ENCODE measurements at places on chromosomes 6 and 20. TPM values are rescaled to one million over a fixed set of nuclear protein-coding genes. Genes with fewer than 3 reads are reported as not detected.

The FAM209A gene
- total RNA-seq, result not detected

The KIF25 gene
- not detected for total RNA-seq

The GDAP1L1 gene
- 0.38 TPM for total RNA-seq

The IL17F gene
- total RNA-seq, result not detected

The CLPSL1 gene
- total RNA-seq, result not detected

The TRDN gene
- 394 TPM for total RNA-seq

The SIGLEC1 gene
- 9.5 TPM for total RNA-seq

The LHFPL5 gene
- total RNA-seq, result not detected

The NOX3 gene
- not detected for total RNA-seq

The CASS4 gene
- 0.41 TPM for total RNA-seq

The COQ3 gene
- 31.4 TPM for total RNA-seq

The TNFAIP3 gene
- 6.8 TPM for total RNA-seq

The CGA gene
- 0.49 TPM for total RNA-seq

The CYP21A2 gene
- 0.30 TPM for total RNA-seq

The MUCL3 gene
- total RNA-seq, result not detected

The RNF146 gene
- 41.0 TPM for total RNA-seq

The SNAI1 gene
- 0.73 TPM for total RNA-seq

The EPHA7 gene
- total RNA-seq, result 1.3 TPM

- DNase-seq, result no peak
These were observed 133.7 kb upstream of the IFNGR1 start for GRCh38 chr6:137352859-137353258.

DNA sequence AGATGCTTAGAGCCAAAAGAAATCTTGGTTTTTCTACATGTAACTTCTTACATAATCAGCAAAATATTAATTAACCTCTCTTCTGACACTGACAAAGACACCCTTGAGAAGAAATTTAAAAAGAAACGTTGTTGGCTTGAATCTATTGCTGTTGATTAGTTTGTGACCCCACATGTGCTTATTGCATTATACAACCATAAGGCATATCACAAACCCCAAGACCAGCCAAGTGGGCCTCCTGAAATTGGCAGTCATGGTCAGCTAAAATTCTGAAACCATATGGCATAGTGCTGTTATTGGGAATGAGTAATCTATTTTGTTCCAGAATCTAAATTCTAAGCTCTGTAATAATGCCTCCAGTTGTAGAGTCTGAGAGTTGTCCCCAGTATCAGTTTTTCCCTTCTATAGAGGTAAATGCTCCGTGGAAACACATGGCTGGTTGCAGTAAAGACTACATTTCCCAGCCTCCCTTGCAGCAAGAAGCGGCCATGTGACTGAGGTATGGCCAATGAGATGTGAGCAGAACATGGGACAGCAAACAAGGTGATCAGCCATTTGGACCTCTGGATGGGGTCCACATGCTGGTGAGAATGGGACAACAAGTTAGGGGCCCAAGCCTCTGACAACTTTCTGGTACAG lies 42.3 kb upstream of the PTPN1 start:
- no peak for DNase-seq

DNA sequence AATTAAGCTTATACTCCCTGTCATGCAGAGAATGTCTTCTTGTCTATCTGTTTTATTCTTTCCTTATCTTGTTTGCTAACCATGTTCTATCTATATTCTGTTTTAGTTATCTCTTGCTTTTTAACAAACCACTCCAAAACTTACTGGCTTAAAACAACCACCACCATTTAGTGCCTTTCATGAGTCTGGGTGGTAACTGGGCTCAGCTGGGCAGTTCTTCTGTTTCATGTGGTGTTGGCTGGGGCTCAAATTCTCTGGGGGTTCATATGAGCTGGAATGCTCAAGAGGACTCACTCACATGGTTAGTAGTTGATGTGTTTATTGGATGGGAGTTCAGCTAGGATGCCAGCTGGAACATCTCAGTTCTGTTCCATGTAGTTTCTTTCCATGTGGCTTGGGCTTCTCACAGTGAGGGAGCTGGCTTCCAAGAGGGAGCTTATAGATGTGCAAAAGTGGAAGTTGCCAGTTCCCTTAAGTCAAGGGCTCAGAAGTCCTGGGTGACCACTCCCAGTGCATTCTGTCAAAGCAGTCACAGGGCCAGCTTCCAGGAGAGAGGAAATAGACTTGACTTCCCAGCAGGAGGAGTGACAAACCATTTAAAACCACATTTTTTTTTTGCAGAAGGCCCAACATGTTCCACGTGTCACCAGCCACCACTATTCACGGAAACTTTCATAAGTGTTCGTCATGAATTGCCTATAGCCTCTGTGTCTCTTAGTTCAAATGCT lies 70.4 kb downstream of the PLCB4 start:
- no peak for DNase-seq

DNA sequence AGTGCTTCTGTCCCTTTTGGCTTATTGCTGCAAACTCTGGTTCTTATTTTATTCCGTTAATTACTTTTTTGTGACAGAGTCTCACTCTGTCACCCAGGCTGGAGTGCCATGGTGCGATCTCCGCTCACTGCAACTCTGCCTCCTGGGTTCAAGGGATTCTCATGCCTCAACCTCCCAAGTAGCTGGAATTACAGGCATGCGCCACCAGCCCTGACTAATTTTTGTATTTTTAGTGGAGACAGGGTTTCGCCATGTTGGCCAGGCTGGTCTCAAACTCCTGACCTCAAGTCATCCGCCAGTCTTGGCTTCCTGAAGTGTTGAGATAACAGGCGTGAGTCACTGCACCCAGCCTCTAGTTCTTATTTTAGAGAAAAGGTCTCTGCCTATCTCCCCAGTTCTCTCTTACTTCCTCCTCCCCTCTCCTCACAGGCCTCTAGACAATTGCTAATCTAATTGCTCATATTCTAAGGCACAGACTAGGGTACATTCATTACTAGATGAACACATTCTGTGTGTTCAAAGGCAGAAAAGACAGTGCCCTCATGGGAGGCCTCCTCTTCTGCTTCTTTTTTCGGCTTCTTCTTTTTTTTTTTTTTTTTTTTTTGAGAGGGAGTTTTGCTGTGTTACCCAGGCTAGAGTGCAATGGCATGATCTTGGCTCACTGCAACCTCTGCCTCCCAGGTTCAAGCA lies 27.0 kb downstream of the EDEM2 start:
- no peak for DNase-seq

GRCh38 chr6:139801571-139802321 lies 427.3 kb upstream of the CITED2 start:
- DNase-seq, result no peak

DNA sequence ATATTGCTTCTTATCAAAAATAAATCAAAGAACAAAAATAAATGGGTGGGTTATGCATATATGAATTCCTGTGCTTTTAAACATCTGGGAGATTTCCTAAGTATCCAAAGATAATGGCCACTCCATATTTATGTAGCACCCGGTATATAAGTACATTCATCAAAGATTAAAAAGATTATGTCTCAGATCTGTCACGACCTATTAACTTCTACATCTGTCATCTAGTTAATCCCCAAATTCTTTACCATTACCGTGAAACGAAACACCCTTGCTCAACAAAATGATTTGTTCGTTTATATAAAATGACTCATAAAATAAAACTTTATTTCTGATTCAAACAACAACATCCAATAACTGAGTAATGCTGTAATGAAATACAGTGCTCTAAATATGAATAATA lies 64.8 kb upstream of the FOXQ1 start:
- no peak for DNase-seq

DNA sequence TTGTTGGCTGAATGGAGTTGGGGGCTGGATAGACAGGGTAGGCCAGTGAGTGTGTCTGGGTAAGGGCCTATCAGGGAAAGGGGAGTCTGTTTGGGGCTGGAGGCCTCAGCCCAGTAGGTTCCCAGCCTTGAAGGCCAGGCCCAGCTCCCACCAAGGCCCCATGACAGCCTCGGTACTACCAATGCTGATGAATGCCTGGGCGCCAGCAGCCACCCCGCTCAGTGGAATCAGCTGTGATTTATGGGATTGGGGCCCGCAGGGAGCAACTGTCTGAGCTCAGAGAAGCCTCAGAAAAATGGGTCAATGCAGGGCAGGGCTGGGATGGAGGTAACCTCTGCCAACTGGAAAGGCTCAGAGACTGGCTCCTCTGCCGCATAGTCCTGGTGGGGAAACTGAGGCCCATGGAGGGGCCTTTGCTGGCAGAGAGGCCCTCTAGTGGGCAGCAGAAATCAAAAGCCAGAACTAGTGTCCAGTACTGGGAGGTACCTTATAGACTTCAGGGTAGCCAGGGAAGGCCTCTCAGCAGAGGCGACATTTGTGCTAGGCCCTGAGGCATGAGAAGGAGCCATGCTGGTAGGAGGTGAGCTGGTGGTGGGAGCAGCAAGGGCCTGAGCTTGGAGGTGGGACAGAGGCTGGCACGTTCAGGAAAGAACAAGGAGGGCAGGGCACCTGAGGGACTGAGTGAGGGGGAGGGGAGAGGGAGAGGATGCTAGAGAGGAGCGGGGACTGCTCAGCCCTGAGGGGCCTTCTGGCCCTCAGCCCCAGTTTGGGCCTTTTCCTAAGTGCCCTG lies 36.4 kb downstream of the DLGAP4 start:
- DNase-seq, result no peak

DNA sequence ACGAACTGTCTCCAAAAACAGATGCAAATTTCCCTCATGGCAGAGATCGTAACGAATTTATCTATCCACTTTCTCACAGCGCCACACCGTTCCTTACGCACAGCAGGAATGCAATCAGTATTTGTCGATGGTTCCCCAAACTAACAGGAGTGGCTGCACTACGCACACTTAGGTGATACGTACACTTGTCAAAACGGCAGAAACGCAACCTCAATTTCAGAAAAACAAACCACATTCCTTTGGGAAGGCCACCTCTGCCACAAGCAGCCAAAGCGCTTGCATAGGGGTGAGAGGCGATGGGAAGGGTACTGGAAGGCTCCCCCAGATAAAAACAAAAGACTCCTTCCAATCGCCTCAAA lies 638 bp downstream of the MDN1 start:
- DNase-seq, result no peak

DNA sequence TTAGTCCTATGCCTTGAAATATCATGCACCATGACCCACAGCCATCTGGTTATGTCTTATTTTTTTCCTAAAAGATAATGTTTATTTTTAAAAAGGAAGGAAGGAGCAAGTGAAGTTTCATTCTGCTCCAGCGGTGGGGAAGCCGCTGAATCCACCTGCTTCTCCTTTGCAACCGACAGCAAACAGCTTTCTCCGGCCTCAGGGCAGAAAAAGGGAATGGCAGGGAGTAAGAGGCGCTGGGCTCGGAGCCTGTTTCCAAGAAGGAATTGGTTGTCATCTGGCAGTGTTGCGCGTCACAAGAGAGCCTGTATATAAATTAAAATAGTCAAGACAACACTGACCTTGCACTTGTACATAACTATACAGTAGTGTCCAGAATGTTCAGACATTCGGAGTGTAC lies 14.2 kb downstream of the GFRA4 start:
- no peak for DNase-seq

GRCh38 chr6:14977747-14978382 lies 268.0 kb upstream of the JARID2 start:
- DNase-seq, result no peak

DNA sequence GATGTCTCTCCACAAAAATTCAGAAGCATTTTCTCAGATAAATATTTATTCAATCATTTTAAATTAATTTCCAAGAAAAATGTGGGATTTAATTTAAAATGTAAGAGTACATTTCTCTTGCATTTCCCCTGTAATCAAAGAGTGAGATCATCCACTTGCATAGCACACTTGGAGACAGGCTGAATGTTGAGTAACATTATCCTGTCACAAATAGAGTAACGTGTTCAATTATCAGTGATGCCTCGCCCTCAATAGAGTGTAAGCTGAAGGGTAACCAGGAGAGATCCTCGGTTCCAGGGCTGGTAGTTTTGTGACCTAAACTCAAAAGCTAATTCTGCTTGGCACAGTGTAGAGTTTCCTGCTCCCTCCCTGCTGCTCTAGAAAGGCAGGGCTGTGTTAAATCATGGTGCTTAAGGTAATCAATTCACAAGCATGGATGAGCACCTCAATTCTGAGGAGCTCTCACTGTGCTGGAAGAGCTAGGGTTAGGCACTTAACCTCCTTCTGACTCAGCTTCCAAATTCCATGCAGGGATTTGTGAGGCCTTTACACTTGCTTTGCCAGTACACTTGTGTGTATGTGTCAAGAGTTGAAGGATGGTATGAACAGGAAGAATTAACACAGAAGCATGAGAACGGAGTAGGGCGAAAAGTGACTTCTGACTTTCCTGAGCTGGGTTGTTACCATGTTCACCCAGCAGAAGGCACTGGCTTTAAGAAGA lies 56.6 kb downstream of the MMUT start:
- DNase-seq, result no peak

DNA sequence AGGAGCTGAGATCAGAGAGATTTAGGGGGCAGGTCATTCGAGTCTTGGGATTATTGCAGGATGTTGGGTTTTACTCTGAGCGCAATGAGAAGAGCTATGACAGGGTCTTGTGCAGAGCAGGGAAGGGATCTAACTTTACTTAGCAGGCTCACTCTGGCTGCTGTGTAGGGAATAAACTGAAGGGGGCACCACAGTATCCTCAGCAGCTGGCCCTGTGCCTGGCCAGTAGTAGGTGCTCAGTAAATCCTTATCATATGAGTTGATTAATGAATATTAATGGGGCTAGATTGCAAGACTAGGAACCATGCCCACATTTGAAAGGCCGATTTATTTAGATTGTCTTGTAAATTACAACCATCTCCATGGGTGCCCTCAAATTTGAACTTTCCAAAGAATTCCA lies 4.6 kb upstream of the MDGA1 start:
- DNase-seq, result no peak

GRCh38 chr6:91080871-91081270 lies 494.0 kb upstream of the MAP3K7 start:
- DNase-seq, result no peak

DNA sequence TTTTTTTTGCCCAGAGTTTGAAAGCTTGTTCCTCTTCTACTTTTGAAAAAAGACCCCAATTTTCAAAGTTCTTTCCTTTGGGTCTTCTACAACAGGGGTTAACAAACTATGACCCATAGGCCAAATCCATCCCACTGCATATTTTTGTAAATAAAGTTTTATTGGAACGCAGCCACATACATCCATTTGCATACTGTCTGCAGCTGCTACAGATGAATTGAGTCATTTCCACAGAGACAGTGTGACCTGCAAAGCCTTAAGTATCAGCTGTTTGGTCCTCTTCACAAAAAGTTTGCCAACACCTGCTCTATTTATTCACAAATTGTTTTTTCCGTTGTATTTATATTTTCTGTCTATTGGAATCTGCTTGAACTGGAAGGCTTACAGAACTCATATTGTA lies 189.2 kb downstream of the TBC1D7 start:
- no peak for DNase-seq

- DNase-seq, result no peak
These were observed 15.6 kb upstream of the MYCT1 start for GRCh38 chr6:152682141-152682540.

- no peak for DNase-seq
These were observed 175.7 kb upstream of the SULF2 start for GRCh38 chr20:47960769-47961541.

GRCh38 chr20:56702931-56703840 lies 74.1 kb downstream of the TFAP2C start:
- DNase-seq, result no peak

DNA sequence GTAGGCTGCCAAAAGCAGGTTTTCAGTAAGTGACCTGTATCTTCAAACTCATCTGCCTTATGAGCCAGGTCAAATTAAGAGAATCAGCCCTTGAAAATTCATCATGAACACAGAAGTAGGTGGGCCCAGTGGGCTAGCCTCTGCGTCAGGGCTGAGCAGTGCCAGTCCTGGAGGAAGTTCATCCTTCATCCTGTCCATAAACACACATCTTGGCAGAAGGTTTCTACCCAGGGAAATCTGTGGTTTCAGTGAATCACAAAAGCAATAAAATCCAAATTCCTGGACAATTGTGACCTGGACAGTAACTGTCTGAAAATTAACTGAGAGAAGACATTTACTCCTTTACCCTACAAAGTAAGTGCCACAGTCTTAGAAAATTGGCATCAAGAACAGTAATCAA lies 72.4 kb downstream of the ATG5 start:
- no peak for DNase-seq
